ENCODE measurements at places on chromosomes 13 and 19. TPM values are rescaled to one million over a fixed set of nuclear protein-coding genes. Genes with fewer than 3 reads are reported as not detected.
A peak's percentile ranks its signal among the peaks of the same experiment; 100 is the strongest.

The DPP9 gene
- 17.1 TPM for total RNA-seq

The CEACAM8 gene
- total RNA-seq = not detected

The KLK6 gene
- not detected for total RNA-seq

The TNFSF13B gene
- total RNA-seq = 0.45 TPM

The ZNF787 gene
- total RNA-seq = 2.2 TPM

The TPTE2 gene
- total RNA-seq = 0.17 TPM

The ZNF492 gene
- total RNA-seq = not detected

The ZNF350 gene
- total RNA-seq = 7.3 TPM

The ZFP30 gene
- total RNA-seq = 39.6 TPM

The SIAH3 gene
- not detected for total RNA-seq

The DKKL1 gene
- total RNA-seq = 5.6 TPM

The ZNF135 gene
- total RNA-seq = 11.1 TPM

The TGFBR3L gene
- 1.8 TPM for total RNA-seq

DNA sequence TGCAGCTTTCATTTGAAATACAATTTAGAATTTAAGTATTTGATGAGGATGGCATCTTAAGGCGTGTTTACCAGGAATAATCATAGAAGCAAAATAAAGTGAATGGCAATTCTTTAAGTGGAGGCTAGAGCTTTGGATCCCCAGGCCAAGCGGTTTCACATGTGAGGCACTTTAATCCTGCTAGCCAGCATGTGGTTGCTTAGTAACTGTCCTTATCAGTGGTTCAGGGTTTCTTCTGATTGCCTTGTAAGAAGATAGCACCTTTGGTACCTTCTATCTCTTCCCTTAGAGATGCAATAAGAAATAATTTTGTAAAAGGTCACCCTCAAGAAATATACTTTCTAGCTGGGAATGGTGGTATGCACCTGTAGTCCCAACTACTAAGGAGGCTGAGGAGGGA, 38.9 kb upstream of the SERP2 start:
- peak; percentile 8 for DNase-seq
- no peaks in the 10 kb centered on the region for H3K36me3 ChIP-seq
- no peaks in the 10 kb centered on the region for H3K27me3 ChIP-seq
- peaks cover 14% of the 10 kb centered on the region for H3K4me1 ChIP-seq
- no peak overlapping the region for H3K4me3 ChIP-seq

- H3K27ac ChIP-seq = no peak overlapping the region
- H3K4me1 ChIP-seq = no peaks in the 10 kb centered on the region
- no peaks in the 10 kb centered on the region for H3K27me3 ChIP-seq
- H3K36me3 ChIP-seq = peaks cover 7% of the 10 kb centered on the region
- DNase-seq = no peak
Observed at GRCh38 chr19:17001603-17002183, 24.9 kb downstream of the CPAMD8 start.

DNA sequence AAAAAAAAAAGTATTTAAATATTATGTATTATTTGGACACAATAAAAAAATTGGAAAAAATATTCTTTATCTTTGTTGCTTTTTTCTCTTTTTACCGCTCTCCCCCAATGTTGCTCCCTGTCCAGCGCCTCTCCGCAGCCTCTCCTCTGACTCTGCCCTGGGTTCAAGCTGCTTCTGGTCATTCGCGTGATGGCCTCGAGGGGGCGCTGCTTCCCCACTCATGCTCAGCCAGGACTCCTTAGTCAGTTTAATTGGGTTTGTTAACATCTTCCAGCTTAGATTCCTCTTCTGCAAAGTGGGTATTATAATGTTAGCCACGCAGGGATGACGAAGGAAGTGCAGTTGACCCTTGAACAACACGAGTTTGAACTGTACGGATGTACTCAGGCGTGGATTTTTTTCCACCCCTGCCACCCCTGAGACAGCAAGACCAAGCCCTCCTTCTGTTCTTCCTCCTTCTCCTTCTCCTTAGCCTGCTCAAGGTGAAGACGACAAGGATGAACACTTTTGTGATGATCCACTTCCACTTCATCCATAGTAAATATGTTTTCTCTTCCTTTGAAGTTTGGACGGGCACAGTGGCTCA, 4.9 kb upstream of the NWD1 start:
- H3K4me1 ChIP-seq = no peaks in the 10 kb centered on the region
- no peaks in the 10 kb centered on the region for H3K36me3 ChIP-seq
- no peak overlapping the region for H3K27ac ChIP-seq
- peak; percentile 68 for DNase-seq
- H3K4me3 ChIP-seq = no peak overlapping the region

DNA sequence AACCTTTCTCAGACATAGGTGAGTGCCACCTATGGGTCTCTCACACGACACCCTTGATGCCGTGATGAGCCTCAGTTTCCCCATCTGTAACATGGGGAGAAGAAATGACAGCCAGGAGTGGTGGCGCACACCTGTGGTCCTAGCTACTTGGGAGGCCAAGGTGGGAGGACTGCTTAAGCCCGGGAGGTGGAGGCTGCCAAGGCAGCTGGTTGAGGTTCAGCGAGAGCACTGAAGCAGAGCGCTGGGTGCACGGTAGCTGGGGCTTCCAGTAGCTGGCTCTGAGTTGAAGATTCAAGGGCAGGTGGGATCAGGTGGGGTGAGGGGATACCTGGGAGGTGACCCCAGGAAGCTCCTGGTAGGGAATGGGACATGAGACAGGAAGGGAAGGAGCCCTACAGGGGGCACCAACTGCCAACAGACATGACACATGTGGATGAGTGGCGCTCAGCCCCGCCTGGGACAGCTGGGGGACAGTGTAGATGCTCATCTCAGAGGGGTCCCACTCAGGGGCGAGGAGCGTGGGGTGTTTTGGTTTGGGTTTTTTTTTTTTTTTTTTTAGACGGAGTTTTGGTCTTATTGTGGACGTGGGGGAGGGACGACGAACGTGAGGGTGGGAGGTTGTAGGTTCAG, 6.5 kb upstream of the SSBP4 start:
- no peaks in the 10 kb centered on the region for H3K36me3 ChIP-seq
- H3K27me3 ChIP-seq = peaks cover 20% of the 10 kb centered on the region
- no peak overlapping the region for H3K27ac ChIP-seq
- DNase-seq = peak; percentile 2
- peaks cover 4% of the 10 kb centered on the region for H3K4me1 ChIP-seq
- H3K4me3 ChIP-seq = no peak overlapping the region

DNA sequence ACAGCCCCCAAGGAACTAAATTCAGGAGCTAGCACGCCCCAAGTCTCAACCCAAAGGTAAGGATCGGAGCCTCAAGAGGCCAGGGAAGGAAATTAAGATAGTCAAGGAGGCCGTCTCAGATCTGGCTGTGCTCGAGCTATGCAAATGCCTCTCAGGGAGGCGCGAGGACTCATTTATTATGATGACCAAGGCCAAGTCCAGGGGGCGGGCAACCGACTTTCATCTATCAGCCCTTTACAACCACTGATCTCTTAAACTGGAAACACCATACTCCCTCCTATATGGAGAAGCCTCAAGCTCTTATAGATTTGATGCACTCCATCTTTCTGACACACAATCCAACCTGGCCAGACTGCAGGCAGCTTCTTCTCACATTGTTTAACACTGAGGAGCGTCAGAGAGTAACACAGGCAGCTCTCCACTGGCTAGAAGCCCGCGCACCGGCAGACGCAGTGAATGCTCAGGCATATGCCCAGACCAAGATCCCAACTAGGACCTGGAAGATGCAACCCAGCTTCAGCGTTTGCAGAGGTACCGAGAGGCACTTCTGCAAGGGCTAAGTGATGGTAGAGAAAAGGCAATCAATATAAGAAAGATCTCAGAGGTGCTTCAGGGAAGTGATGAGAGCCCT, 9.6 kb upstream of the SLC15A1 start:
- no peaks in the 10 kb centered on the region for H3K4me1 ChIP-seq
- DNase-seq = no peak
- H3K4me3 ChIP-seq = no peak overlapping the region
- no peaks in the 10 kb centered on the region for H3K36me3 ChIP-seq

DNA sequence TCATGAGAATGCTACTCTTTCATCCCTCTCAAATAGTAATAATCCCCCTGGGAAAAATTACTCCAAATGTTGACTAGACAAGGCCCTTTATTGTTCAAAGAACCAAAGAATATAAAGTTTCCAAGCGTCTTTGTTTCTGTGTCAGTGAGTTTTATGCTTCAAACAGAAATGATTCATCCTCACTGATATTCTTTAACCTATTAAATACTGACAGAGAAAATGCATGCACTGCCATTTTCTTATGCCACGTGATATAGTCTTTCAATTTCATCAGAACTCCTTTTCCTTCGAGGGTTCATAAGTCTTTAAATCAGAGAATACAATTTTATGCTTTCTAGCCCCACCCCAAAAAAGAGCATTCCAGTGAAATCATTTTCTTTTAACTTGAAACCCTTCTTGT, 211.6 kb downstream of the SHISA2 start:
- H3K4me3 ChIP-seq = no peak overlapping the region
- no peak overlapping the region for H3K27ac ChIP-seq
- no peaks in the 10 kb centered on the region for H3K27me3 ChIP-seq
- H3K4me1 ChIP-seq = peaks cover 9% of the 10 kb centered on the region

GRCh38 chr13:90833951-90834350, 513.5 kb upstream of the MIR17HG start:
- no peaks in the 10 kb centered on the region for H3K27me3 ChIP-seq
- H3K4me1 ChIP-seq = no peaks in the 10 kb centered on the region
- no peak overlapping the region for H3K27ac ChIP-seq
- H3K4me3 ChIP-seq = no peak overlapping the region

- H3K27me3 ChIP-seq = no peaks in the 10 kb centered on the region
- H3K4me1 ChIP-seq = no peaks in the 10 kb centered on the region
- no peak overlapping the region for H3K4me3 ChIP-seq
- H3K27ac ChIP-seq = no peak overlapping the region
- DNase-seq = peak; percentile 57
Observed at GRCh38 chr19:50258918-50259372, 55.5 kb downstream of the MYH14 start.

DNA sequence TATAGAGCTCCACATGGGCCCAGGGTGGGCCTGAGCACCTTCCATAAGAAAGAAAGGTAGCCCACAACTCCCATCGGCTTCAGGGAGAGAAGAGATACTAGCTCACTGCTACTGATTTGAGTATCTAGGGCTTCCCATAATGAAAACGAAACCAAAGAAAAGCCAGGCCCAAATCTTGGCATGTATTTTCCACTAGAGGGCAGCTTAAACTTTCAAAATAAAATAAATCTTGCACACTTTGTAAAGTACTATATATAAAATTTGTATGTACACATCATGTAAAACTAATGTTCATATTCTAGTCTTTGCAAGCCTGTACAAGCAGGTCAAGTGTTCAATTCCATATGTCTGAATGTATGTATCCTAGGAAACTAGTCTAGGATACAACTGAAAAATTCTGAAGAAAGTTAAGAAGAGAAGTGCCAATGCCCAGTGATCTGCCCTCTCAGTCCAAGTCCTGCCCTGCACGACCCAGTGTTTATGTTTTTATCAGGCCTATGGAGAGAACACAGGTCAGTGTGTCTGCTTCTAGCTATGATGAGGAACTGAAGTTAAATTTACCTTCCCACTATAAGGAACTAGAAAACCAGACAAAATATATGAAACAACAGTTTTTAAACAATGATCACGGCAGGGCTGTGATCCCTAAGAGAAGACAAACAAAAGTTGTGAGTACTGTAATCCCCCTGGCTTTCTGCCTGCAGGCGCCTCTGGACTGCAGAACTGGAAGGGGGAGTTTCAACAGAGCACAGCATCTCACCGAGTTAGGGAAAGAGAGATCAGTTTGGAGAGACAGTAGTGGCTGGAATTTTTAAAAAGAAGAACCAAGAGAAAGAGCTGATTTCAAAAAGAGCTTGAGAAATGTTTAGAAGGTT, 475.7 kb downstream of the UQCRFS1 start:
- H3K27ac ChIP-seq = no peak overlapping the region
- no peaks in the 10 kb centered on the region for H3K27me3 ChIP-seq
- H3K4me3 ChIP-seq = no peak overlapping the region
- H3K36me3 ChIP-seq = no peaks in the 10 kb centered on the region

GRCh38 chr13:30105381-30105780, 202.0 kb downstream of the KATNAL1 start:
- H3K27me3 ChIP-seq = no peaks in the 10 kb centered on the region
- DNase-seq = peak; percentile 50
- H3K27ac ChIP-seq = no peak overlapping the region
- no peaks in the 10 kb centered on the region for H3K4me1 ChIP-seq
- no peaks in the 10 kb centered on the region for H3K36me3 ChIP-seq
- no peak overlapping the region for H3K4me3 ChIP-seq

GRCh38 chr13:101190976-101191375, 225.3 kb downstream of the NALCN start:
- H3K36me3 ChIP-seq = no peaks in the 10 kb centered on the region
- no peak for DNase-seq

GRCh38 chr19:55266404-55266803, 7.6 kb upstream of the PPP6R1 start:
- no peak overlapping the region for H3K27ac ChIP-seq
- no peaks in the 10 kb centered on the region for H3K27me3 ChIP-seq
- H3K4me3 ChIP-seq = no peak overlapping the region
- H3K4me1 ChIP-seq = no peaks in the 10 kb centered on the region
- no peak for DNase-seq
- no peaks in the 10 kb centered on the region for H3K36me3 ChIP-seq
